Astrocyte (in vitro differentiated cells and primary cell): ENCODE measurements at places on chromosomes 6 and 20. TPM values are rescaled to one million over a fixed set of nuclear protein-coding genes. Genes with fewer than 3 reads are reported as not detected.

DNA sequence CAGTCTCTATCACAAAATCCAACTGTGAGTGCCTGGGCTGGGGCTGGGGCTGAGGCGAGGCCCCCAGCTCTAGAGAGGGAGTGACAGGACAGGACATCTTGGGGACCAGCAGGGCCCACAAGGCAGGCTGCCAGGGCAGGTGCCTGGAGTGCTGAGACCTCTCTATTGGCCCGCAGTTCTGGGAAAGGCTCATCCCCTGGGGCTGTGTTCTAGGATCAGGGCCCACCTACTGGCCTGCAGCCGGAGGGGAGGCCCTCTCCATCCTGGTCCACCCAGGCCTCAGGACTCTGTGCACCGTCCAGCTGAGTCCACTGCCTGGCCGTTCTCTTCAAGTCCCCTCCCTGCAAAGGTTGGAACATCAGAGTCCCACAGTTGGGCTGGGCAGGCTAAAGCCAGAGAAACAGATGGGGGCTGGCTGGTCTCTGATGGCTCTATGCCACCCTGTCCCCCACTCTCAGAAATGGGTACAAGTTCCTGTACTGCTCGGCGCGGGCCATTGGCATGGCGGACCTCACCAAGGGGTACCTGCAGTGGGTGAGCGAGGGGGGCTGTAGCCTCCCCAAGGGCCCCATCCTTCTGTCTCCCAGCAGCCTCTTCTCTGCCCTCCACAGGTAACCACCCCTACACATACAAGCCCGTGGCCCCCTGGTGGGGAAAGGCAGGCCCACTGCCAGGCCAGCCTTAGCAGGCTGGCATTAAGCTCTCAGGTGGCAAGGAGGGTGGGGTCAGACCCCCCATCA, 9.0 kb downstream of the EMILIN3 start:
- no peak for DNase-seq

GRCh38 chr6:140209775-140210174, 835.3 kb upstream of the CITED2 start:
- DNase-seq = no peak

DNA sequence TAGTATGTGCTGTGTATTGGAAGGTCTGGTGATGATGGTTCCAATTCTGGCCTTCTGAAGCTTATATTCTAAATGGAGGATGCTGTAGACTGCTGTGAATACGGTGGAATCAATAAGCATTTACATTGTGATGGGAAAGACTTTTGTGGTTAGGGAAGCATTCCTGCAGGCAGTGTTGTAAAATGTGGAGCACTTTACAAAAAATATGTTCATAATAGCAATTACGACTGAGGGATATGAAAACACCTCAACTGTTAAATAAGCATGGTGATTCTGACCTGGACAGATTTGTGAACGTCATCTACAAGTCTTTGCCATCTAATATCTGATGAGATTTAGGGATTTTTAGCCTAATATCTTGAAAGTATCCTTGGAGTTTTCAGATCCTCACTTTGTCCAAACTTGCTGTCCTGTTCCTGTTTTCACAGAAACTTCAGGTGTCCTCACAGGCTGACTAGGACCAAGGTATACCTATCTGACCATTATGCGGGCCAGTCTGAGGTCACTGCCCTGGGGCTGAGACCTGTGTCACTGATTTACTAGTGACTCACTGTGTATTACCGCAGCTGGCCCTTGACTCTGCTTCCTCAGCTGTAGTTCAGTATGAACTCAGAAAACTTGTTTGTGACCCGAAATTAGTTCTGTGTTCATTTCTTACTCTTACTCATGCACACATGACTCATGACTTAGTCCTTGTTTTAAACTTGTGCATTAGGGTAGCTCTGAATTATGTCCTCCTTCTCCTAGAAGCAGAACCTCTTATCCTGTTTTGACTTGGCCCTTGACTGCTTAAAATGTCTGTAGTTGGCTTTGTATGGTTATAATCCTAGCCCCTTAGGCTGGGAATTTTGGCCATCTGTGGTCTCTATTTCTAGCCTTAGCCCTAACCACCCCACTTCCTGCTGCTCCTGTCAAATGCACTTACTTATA, 343.0 kb downstream of the CDKAL1 start:
- DNase-seq = peak; percentile 97

- DNase-seq = peak; percentile 72
Observed at GRCh38 chr6:35810971-35811698, 6.0 kb downstream of the LHFPL5 start.

DNA sequence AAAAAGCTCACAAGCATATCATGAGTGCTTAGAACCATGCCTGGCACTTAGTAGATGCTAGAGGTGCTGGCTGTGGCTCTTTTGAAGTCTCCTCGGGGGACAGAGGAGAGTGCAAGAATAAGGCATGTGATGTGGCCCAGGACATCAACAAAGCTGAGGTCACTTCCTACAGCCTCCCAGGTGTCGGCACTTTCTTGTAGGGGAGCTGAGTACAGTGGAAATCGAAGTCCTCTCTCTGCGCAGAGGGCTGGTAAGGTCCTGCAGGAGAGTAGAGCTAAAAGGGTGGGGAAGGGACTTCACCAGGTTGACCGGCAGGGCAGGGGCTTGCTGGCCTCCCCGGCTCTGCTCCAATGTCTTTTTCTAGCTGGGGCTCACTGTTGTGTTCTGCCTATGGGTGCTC, 11.2 kb downstream of the SLC13A3 start:
- no peak for DNase-seq

DNA sequence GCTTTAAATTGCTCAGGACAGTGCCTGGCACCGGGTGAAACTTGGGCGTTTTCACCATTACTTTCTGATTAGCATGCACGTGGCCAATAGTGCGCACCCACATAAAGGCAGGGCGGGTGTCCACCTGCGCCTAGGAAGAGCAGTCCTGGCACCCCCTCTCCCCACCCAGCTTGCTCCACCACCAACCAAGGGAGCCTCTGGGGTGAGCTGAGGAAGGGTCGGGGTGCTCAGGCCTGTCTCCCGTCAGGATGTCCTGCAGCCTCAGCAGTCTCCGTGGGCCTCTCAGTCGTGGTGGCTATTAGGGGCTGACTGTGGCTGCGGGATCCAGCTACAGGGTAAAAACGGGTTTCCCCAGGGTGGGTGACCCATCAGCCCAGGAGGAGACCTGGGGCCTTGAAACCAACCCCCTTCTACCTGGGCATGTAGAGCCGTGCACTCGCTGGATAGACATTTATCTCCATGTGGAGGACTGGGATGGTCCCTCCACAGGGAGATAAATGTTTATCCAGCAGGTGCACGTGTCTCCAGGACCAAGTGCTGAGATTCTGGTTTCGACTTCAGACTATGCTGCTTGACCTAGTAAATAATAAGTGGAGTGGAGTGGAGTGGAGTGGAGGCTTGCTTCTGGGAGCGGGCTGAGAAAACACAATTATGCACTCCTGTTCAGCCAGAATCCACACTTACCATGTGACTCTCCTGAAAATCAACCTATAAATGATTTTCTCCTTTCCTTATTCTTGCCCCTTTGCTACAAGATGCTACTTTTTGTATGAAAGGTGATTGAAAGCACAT, 91.1 kb downstream of the ZDHHC14 start:
- DNase-seq = no peak

The IP6K3 gene
- total RNA-seq = 4.5 and 4.6 TPM in 2 replicates
